ENCODE measurements at places on chromosomes 5 and 9.
A peak's percentile ranks its signal among the peaks of the same experiment; 100 is the strongest.

DNA sequence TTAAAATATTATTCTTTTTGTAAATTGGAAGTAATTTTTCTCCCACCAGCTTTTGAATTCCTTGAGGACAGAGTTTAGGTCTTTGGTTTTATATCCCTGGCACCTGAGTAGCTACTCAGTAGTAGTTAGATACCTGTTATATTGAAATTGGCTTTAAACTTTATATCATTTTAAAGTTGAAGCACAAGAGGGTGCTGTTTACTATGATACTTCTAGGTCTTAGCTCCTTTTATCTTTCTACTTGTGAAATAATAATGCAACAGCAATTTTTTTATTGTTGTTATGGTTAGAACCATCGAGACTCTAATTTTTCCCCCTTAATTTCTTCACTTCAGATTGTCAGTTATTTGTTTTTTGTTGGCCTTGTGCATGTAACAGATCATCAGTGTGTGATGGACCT is 46.3 kb downstream of the AP3S1 start:
- H3K27ac ChIP-seq = no peak overlapping the region
- no peak overlapping the region for H3K4me3 ChIP-seq
- H3K36me3 ChIP-seq = no peaks in the 10 kb centered on the region
- DNase-seq = peak; percentile 12
- H3K27me3 ChIP-seq = no peaks in the 10 kb centered on the region

- no peaks in the 10 kb centered on the region for H3K36me3 ChIP-seq
- no peak for DNase-seq
- H3K4me3 ChIP-seq = no peak overlapping the region
- no peaks in the 10 kb centered on the region for H3K4me1 ChIP-seq
- H3K27ac ChIP-seq = no peak overlapping the region
These were observed 1285.8 kb upstream of the CDH9 start for GRCh38 chr5:28324174-28324573.

- no peaks in the 10 kb centered on the region for H3K4me1 ChIP-seq
- DNase-seq = no peak
These were observed 27.7 kb downstream of the AUH start for GRCh38 chr9:91334053-91334452.

- DNase-seq = no peak
- H3K4me1 ChIP-seq = no peaks in the 10 kb centered on the region
- H3K27me3 ChIP-seq = no peaks in the 10 kb centered on the region
- H3K27ac ChIP-seq = no peak overlapping the region
These were observed 211.0 kb upstream of the PANK3 start for GRCh38 chr5:168790002-168790635.

- peaks cover 15% of the 10 kb centered on the region for H3K4me1 ChIP-seq
- no peaks in the 10 kb centered on the region for H3K27me3 ChIP-seq
- no peaks in the 10 kb centered on the region for H3K36me3 ChIP-seq
These were observed 21.7 kb downstream of the FAT2 start for GRCh38 chr5:151569132-151570046.

DNA sequence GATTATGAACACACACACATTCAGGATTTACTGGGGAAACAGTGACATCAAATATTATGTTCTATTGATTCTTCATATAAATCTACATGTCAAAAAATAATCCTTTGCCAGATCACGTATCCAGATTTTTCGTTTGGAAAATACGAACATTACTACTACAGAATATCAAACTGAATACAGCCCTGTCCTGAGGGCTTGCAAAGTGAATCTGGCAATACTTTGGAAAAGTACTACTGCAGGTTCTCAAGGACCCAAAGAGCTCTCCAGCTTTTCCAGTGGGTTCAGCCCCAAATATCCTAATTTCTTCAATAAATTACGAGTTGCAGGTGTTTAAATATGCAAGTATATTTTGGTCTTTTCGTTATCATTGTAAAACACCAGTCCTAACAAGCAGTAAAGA is 411 bp upstream of the NDUFS4 start:
- H3K27ac ChIP-seq = no peak overlapping the region
- peak overlapping the region; percentile 90 for H3K4me3 ChIP-seq
- DNase-seq = no peak
- H3K4me1 ChIP-seq = peaks cover 20% of the 10 kb centered on the region

DNA sequence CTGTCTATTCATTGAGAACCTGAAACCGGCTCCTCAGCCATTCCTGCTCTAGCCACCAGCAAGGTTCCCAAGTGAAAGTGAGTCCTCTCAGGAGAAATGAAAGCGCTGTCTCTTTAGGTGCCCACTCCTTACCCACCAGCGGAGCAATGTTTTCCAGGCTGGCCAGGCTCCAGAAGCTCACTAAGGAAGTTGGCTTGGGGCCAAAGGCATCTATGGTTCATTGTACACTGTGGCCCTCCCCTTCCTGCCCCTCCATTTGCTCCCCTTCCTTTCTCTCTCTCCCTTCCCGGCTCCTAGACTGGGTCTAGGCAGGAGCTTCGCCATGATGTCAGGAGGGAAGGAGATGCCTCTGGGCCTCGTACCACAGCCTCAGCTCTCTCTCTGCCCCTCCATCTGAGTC is 1.1 kb upstream of the GABRP start:
- DNase-seq = no peak
- no peaks in the 10 kb centered on the region for H3K36me3 ChIP-seq
- no peak overlapping the region for H3K4me3 ChIP-seq
- H3K4me1 ChIP-seq = no peaks in the 10 kb centered on the region
- H3K27me3 ChIP-seq = no peaks in the 10 kb centered on the region

- H3K27me3 ChIP-seq = no peaks in the 10 kb centered on the region
- H3K4me1 ChIP-seq = peaks cover 16% of the 10 kb centered on the region
- H3K4me3 ChIP-seq = peak overlapping the region; percentile 59
- no peaks in the 10 kb centered on the region for H3K36me3 ChIP-seq
- no peak for DNase-seq
These were observed 674 bp downstream of the LHFPL2 start for GRCh38 chr5:78647838-78648358.

DNA sequence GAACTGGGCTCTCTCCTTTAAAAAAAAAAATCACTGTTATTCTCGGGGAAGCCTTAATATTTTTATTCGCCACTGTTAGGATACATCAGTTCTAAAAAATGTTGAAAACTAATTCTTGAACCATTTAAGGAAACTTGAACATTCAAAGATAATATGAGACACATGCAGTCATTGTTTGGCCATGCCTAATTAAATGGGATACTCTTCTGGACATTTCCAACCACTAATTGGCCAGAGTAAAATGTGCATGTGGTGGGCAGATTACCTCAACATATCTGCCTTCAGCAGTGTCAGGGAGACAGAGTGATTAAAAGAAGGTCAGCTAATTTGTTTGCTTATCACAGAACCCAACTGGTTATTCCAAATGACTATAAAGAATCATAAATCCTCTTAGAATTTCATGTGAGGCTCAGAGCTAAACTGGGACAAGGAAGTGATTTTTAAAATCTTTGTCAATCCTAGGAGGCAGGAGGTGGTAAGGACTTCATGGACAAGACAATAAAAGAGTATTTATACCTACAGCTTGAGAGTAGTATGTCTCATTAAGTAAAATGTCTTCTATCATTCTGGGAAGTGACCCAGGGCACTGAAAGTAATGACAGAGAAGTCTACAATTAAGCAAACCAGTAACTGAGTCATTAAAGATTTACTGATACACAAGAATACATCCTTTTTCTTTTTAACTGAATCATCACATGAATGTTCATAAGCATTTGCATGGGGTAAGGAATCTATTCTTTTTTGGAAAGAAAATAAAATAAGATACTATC is 242.9 kb upstream of the TRPM3 start:
- H3K4me3 ChIP-seq = no peak overlapping the region
- H3K4me1 ChIP-seq = no peaks in the 10 kb centered on the region
- no peaks in the 10 kb centered on the region for H3K27me3 ChIP-seq
- no peak overlapping the region for H3K27ac ChIP-seq
- no peak for DNase-seq
- no peaks in the 10 kb centered on the region for H3K36me3 ChIP-seq

DNA sequence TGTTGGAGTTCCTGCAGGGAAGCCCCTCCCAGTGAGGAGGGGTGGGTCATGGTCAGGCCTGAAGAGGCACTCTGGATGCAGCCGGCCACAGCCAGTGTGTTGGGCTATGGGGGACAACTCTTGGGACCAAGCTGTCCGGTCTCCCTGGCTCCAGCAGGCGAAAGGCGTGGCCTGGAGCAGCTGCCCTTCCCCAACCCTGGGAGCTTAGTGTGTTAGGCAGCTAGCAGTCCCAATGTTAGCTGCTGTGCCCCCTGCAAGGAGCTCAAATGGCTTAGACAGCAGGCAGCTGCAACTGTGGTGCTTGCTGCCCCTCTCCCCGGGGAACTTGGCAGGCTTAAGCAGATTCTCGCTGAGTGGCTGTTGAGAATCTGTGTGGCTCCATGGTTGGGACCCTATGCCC is 67.5 kb upstream of the ACTBL2 start:
- H3K27ac ChIP-seq = no peak overlapping the region
- H3K27me3 ChIP-seq = no peaks in the 10 kb centered on the region
- no peak for DNase-seq
- no peak overlapping the region for H3K4me3 ChIP-seq
- H3K4me1 ChIP-seq = no peaks in the 10 kb centered on the region

- H3K4me3 ChIP-seq = no peak overlapping the region
- H3K27me3 ChIP-seq = no peaks in the 10 kb centered on the region
- H3K4me1 ChIP-seq = peaks cover 6% of the 10 kb centered on the region
- no peak for DNase-seq
These were observed 177.5 kb downstream of the SYK start for GRCh38 chr9:90979138-90979551.

GRCh38 chr9:35518225-35518821 is 28.4 kb downstream of the RUSC2 start:
- no peak for DNase-seq
- H3K4me3 ChIP-seq = no peak overlapping the region
- no peaks in the 10 kb centered on the region for H3K27me3 ChIP-seq
- H3K36me3 ChIP-seq = no peaks in the 10 kb centered on the region
- H3K27ac ChIP-seq = no peak overlapping the region
- H3K4me1 ChIP-seq = no peaks in the 10 kb centered on the region

DNA sequence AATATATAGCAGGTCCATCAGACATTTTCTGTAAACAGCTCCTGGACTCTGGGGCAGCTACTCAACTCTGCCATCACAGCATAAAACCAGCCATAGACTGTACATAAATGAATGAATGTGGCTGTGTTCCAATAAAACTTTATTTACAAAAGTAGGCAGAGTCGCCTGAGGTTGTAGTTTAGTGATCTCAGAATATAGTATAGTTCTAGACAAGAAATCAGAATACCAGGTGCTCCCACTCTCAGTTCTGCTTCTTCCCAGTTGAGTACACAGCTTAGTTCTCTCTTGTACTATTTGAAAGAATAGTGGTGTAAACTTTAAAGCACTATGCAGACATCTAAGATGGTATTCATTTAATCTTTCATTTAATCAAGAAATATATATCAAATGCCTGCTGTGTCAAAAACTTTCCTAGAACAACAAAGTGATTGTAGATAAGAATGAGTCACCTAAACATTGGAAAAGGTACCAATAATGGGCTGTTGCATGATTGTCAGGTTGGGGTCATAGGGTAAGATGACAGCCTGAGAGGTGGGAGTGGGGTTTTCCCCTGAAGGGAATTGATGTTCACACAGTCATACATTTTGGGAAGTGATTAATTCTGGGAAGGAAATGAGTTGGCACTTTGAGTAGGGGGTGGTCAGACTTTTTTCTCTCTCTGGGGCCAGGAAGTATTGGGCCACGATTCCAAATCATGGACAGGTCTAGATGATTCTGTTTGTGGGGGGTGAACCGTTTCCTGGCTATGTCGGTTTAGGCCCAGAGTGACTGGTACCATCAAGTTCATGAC is 37.0 kb downstream of the TNFSF8 start:
- peaks cover 67% of the 10 kb centered on the region for H3K4me1 ChIP-seq
- H3K27me3 ChIP-seq = no peaks in the 10 kb centered on the region
- H3K27ac ChIP-seq = peak overlapping the region; percentile 45
- H3K36me3 ChIP-seq = no peaks in the 10 kb centered on the region
- peak; percentile 72 for DNase-seq

DNA sequence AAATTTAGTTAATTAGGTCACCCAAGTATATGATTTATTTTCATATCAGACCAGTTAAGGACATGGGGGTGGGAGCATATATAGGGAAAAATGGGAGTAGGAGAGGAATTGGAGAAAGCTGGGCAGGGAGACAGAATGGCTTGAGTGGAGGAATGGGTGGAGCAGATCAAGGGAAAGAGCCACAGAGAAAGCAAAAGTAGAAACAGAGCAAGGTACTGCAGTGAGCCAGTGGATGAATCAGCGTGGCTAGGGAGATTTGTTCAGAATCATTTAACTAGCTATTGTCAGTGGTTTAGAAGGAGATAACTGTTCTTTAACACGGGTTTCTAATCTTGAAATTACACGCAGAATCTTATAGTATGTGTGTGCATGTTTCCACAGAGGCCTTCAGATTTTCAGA is 37.4 kb downstream of the SNX24 start:
- H3K27ac ChIP-seq = no peak overlapping the region
- H3K27me3 ChIP-seq = no peaks in the 10 kb centered on the region
- H3K36me3 ChIP-seq = no peaks in the 10 kb centered on the region
- no peak overlapping the region for H3K4me3 ChIP-seq
- DNase-seq = no peak

- peaks cover 11% of the 10 kb centered on the region for H3K27me3 ChIP-seq
- H3K27ac ChIP-seq = no peak overlapping the region
- H3K4me3 ChIP-seq = no peak overlapping the region
- no peaks in the 10 kb centered on the region for H3K36me3 ChIP-seq
- no peak for DNase-seq
These were observed 33.1 kb downstream of the DAB2IP start for GRCh38 chr9:121684381-121685145.

GRCh38 chr5:130074820-130075219 is 170.6 kb downstream of the CHSY3 start:
- DNase-seq = no peak
- H3K27me3 ChIP-seq = no peaks in the 10 kb centered on the region
- H3K4me1 ChIP-seq = no peaks in the 10 kb centered on the region
- H3K36me3 ChIP-seq = no peaks in the 10 kb centered on the region
- H3K27ac ChIP-seq = no peak overlapping the region

DNA sequence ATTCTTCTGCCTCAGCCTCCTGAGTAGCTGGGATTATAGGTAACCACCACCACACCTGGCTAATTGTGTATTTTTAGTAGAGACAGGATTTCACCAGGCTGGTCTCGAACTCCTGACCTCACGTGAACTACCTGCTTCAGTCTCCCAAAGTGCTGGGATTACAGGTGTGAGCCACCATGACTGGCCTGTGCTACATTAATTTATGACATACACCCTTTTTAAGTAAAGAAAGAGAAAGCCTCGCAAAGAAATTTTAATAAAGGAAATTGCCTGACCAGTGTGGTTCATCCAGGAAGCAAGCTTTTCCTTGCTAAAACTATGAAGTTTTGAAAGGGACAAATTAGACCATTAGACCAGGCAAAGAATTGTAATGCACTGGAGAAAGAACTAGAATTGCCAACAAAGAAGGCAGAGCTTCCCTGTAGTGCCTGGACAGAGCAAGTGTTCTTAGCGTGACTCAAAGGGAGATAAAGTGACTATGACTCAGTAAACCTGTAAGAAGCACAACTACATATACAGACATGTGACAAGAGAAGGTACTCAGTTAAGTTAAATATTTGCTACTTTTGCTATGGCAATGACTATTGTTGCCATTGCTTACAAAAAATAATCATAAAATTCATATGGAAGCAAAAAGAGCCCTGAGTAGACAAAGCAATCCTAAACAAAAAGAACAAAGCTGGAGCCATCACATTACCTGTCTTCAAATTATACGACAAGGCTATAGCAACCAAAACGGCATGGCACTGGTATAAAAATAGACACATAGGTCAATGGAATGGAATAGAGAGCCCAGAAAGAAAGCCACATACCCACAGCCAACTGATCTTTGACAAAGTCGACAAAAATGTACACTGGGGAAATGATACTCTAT is 54.6 kb downstream of the FYB1 start:
- no peak overlapping the region for H3K27ac ChIP-seq
- H3K27me3 ChIP-seq = no peaks in the 10 kb centered on the region
